D721Med (cell line): ENCODE measurements at places on chromosomes 2 and 18.

DNA sequence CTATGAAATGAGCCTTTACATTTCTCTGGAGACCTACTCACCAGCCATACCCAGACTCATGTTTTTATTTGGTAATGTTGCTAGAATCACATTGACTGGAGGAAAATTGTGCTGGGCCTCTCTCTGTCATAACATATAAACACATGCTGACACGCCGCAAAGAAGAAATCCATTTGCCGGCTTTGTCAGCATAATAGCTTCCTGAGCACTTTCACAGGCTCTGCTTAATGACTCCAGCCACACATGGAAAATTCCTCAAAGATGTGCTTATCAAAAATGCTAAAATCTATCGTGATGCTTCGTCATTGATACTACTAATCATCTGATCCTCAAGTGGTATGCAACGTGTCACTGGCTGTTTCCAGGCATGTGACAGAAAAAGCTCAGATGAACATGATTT is 63.1 kb downstream of the RND3 start:
- DNase-seq: no peak

DNA sequence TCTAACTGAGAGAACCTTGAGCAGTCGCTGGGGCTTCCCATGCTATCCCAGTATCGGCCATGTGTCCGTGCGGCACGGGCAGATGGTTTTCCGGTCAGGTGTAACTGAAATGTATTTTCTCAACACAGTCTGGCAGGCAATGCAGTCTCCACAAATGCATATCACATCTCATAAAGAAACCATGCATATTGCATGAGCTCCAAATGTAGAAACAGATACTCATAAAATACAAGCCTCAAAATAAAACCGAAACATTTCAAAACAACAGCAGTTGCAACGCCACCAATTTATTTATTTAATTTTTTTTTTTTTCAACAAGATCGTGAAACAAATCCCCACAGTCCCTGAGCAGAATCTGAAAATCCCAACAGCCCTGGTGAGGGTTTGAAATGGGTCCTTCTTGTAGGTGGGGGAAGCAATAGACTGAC is 299.4 kb downstream of the LPIN1 start:
- no peak for DNase-seq

- no peak for DNase-seq
Observed at GRCh38 chr18:76806301-76806700, 16.1 kb upstream of the ZNF236 start.

DNA sequence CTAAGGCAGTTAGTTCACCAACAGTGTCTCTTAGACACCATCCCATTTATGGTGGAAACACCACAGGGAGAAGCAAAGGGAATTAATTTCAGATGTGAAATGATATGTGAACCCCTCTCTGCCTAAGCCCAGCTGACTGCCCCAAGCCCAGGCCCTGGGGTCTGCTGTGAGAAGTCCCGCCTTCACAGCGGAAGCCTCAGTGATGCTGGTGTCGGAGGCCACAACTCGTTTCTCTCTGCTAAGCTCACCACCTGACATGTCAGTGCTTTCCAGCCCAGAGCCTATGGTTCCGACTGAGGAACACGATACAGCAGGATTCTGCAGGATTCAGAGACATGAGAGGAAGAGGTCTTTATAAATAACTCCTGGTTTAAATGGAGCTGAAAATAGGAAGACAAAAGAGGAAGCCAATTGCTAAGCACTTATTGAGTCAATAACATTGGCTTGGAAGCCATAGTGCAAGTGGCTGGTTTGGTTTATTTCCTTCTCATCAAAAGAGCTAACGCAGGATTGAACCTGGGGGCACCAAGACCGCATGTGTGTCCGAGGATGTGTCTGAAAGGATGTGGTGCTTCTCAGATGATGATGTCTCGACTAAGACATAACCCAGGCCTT is 21.9 kb upstream of the LOXHD1 start:
- no peak for DNase-seq

GRCh38 chr18:58101291-58101794 is 57.3 kb downstream of the NEDD4L start:
- no peak for DNase-seq

GRCh38 chr2:64794426-64794995 is 140.8 kb upstream of the SERTAD2 start:
- DNase-seq: no peak
